ENCODE measurements at places on chromosomes 3 and 15. TPM values are rescaled to one million over a fixed set of nuclear protein-coding genes. Genes with fewer than 3 reads are reported as not detected.

KCNMB2 gene
- not detected for total RNA-seq

DNA sequence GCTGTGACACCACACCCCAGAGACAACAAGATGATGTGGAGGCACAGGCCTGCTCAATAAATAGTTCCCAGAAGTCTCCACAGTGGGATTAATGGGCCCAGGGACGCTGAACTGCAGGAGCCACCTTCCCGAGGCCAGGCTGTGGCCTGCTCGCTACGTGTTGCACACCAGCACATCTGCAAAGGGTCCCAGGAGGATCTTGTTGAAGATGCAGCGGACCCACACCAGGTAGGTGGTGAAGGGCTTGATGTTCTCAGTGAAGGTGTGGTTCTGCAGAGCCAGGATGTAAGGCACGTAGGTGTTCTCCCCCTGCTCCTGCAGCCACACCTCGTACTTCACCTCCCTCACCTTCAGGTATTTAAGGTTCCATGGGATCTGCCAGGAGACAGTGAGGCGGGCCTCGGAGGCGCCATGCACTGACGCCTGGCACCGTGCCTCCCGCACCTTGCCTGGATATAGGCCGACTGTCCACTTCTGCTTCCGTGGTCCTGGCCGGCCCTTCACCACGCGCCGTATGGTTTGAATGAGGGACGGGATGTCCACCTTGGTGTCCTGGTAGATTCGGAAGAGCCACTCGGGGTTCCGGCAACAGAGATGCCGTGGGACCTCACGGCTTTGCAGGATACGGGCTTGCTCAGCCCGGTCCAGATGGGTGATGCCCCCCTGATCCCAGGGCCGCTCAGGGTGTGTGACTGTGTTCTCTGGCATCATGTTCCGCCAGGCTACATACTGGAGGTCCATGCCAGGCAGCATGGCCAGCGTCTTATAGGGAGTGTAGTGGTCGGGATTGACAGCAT lies 26.1 kb downstream of the POMGNT2 start:
- no peak for DNase-seq

DNA sequence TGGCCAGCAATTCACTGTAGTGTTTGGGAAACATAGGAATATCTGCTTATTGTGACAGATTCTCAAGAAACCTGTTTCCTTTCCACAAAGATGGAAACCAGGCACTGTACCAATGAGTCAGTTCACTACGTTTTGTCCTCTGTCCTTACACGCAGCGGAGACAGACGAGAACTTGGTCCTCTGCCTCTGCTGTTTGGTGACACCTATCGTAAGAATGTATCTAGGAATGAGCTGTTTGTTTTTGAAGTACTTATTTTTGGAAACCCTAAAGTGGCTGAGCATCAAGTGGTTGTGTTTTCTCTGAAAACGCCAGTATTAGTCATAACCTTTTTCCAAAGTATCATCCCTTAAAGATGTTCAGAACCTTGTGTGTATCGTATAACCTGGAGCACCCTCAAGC lies 93.0 kb downstream of the PGPEP1L start:
- DNase-seq: no peak

DNA sequence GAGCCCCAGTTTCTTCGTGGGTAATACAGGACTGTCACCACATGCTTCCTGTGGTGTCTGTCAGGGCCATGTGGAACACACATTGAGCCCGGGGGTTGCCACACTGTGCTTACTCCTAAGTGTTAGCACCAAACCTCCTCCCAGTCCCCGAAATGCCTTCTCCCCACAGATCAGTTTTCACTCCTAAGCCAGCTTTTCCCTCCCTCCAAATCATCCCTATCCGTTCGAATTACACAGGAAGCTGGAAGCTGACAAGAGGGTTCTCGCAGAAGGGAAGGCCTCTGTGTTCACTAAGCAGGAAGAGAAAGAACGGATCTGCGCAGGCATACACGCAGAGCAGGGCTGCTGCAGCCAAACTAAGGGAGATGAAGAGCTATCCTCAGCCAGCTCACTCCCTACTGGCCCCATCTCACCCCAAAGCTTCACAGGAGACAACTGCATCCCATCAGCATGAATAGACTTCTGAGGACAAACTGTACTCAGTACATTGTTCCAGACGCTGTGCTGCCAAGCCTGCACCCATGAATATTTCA lies 32.3 kb downstream of the XXYLT1 start:
- no peak for DNase-seq

DNA sequence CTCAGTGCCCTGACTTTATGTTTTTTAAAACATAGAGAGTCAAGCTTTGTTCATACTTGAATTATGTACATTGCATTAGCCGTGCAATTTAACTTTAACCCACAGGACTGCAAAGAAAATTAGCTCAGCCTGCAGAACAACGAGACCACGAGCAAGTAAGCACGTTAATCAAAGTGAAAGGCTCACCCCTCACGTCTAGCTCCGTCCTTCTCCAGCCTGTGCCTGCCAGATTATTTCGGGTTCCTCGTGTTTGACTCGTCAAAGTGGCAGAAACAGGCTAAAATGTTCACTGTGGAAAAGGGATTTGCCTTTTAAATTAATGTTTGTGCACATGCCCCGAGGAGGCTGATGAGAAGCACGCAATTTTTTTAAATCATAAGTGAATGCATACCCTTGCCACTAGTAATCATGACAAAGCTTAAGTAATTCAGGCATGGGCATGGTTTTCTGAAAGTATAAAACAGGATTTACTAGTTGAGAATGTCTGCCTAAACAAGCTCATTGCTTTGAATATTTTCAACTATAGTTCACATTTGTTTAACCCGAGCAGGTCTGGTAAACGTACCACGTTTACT lies 15.3 kb downstream of the ZBTB38 start:
- DNase-seq: no peak

DNA sequence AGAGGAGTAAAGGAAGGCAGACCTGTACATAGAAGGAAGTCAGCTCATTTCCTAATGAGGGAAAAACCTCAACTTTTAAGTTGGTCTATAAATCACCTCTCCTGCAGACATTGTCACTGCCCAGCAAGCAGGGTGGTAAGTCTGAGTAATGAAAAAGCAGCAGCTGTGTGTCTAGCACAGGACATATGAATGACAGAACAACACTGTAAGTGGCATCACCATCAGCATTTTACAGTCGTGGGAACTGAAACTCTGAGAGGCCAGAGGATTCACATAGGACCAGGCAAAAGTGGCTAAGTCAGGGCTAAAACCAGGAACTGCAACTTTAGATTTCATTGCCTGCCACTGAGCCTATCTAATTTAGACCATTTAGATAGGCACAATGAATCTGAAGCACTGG lies 235.6 kb downstream of the CLSTN2 start:
- no peak for DNase-seq

GRCh38 chr3:150410311-150411105 lies 2.4 kb downstream of the TSC22D2 start:
- DNase-seq: peak; percentile 10

MAGEL2 gene
- not detected for total RNA-seq

SLC2A2 gene
- 0.20 TPM for total RNA-seq

DNA sequence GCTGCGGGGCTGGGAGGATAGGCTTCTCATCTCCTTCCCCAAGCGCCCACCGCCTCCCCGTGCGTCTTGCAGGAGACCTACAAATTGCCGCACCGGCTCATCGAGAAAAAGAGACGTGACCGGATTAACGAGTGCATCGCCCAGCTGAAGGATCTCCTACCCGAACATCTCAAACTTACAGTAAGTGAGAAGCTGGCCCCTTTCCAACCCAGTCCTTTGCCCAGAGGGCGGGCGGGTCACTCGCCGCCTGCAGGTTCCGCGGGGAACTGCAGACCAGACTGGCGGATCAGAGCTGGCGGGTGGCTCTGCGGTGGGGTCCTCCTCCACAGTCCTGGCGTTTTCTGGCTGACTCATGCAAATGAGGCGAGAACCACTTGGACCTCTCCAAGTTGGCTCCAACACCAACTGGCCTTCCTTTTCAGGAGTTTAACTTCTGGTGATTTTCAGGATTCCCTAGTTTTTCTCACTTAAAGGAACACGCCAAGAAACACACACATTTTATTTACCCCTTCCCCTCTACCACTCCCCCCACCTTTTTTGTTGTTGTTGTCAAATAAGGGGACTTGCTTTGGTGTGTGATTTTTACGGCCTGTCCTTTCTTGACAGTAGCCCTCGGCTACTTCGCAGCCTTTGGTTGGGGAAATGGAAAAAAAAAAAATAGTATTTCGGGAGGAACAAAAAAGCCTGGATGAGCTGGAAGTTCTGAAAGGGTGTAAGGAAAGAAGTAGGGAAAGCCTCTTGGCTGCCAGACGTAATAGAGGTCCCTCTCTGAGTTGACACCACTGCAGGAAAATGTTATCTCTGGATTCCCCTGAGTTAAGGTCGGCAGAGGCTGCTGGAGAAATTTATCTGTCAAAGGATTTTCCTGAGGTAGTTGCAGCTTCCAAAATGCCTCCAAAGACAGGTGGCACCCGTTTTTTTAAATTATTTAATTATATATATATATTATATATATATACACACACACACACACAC lies 1.3 kb downstream of the BHLHE40 start:
- peak; percentile 90 for DNase-seq

- DNase-seq: no peak
Measured at GRCh38 chr15:39255760-39256159, 325.1 kb upstream of the THBS1 start.

DNA sequence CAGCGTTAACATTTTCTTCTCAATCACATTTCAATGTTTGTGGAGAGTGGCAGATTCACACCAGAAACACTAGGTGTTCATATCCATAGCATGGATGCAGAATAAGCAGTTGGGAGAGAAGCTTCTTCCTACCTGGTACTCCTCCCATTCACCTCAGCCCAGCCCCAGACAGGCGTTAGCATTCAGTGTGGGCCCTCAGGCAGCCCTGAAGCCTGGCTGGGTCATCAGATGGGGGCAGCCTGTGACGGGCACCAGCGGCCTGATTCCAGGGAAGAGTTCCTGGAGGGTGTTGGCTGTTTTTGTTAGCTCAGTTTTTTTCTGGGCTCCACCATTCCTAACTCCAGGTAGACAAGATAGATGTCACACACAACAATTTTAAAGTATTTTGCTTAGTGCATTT lies 31.1 kb downstream of the APH1B start:
- no peak for DNase-seq

DNA sequence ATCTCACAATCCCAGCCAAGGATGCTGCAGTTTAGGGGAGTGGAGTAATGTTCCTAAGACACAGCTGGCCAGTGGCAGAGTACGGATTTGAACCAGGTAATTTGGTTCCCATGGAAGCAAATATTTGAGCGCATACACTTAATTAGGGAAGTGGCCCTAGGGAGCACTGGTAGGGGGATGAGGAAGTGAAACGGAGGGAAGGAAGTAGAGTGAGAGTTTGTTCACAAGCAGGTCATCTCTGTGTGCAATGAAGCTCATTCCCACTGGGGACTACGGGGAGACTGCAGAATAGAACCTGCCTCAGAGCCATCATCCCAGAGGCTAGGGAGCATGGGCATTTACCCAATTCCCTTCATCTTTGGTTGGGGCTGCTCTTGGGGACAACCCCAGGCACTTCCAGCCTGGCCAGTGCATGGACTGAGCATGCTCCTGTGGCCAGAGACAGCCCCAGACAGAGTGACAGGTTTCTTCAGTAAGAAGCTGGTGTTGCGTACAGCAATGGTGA lies 317.2 kb upstream of the PROK2 start:
- DNase-seq: no peak

SCN5A gene
- total RNA-seq: not detected

SLC22A13 gene
- 0.27 TPM for total RNA-seq

ZNF770 gene
- total RNA-seq: 60.3 TPM

GRCh38 chr15:49908236-49908932 lies 210.6 kb downstream of the ATP8B4 start:
- DNase-seq: no peak

- no peak for DNase-seq
Measured at GRCh38 chr15:80778621-80778963, 578 bp upstream of the CEMIP start.

- DNase-seq: no peak
Measured at GRCh38 chr15:88061452-88061851, 195.1 kb downstream of the NTRK3 start.

RASL12 gene
- total RNA-seq: not detected

GRK7 gene
- total RNA-seq: not detected

DNA sequence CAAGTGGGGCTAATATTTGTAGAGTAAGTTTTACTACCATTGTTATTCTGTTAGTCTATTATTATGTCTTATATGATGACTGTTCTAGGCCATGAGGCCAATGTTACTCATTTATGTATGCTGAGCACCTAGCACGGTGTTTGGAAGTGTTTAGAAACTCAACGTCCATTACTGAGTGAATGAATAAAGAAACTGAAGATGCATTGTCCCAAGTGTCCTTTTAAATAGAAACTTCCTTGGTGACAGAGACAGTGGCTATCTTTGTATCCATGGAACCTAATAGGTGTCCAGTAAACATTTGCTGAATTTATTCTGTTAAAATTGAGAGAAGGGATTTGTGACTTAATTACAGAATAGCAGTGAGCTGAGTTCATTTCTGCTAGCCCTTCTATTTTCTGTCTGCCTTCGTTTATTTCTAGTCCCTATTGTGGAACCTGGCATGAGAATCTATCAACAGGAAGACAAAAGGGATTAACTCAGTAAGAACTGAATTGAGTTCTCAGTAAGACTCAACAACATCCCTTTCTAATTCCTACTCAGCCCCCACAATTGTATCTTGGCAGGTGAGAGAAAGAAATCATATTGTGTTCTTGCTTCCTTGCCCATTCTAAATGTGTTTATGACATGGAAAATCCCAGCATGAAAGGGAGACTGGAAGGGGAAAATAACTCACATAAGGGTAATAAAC lies 246.6 kb upstream of the LRRC3B start:
- DNase-seq: no peak

FOXB1 gene
- total RNA-seq: 0.27 TPM

DNA sequence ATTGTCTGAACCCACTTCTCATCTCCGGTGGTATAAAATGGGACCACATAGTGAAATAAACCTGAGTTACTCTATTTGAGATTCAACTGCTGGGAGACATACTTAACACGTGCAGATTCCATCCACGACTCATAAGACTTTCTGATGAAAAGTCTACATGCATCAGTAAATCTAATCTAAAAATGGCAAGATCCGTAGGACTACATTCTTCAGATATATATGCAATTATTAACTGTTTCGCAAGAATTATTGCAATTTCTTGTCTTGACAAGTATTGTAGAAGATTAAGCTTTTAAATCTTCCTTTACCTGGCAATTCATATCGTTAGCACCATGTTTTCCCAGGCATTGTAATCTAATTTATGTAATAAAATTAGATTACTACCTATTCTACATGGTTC lies 718.7 kb upstream of the CBLB start:
- no peak for DNase-seq

DPPA4 gene
- total RNA-seq: 1.5 TPM

All from activated T-cell treated with anti-CD3 and anti-CD28 coated beads, Interleukin-2, amount 50 U/mL, for 4 hours (primary cell).